LHCN-M2 (cell line): ENCODE measurements at places on chromosomes 11 and 22. TPM values are rescaled to one million over a fixed set of nuclear protein-coding genes. Genes with fewer than 3 reads are reported as not detected.
A peak's percentile ranks its signal among the peaks of the same experiment; 100 is the strongest.

DNA sequence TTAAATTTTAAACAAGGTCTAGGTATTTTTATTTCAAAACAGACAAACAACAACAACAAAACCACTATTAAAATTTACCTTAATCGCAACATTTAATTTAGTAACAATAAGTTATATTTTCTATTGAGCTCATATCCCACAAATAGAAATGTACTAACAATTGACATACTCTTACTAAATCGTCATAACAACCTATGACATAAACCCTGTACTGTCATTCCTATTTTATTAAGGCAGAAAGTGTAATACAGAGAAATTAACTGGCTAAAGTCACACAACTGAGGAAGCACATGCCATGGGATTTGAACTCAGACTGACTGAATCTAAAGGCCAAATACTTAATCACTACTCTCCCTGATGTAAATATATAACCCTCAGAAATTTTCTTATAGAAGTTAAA, 3.0 kb downstream of the KIF18A start:
- no peak for DNase-seq

DNA sequence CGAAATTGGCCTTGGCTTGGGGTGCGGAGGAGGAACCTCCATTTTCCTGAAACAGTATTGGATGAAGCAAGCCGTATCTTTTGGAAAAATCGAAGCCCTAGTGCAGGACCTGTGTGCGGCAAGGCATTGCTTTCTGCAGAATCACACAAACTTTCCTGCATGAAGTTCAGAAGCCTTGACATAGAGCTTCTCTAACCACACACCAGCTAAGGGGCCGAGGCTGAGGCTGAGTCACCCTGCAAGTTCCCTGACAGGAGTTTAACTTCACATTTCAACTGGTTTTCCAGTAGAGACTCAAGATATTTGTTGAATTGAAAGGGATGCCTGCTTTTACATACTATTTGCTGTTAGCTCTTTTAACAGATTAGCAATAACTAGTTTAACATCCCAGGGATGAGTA, 67.8 kb downstream of the TCF20 start:
- peak; percentile 40 for DNase-seq

DNA sequence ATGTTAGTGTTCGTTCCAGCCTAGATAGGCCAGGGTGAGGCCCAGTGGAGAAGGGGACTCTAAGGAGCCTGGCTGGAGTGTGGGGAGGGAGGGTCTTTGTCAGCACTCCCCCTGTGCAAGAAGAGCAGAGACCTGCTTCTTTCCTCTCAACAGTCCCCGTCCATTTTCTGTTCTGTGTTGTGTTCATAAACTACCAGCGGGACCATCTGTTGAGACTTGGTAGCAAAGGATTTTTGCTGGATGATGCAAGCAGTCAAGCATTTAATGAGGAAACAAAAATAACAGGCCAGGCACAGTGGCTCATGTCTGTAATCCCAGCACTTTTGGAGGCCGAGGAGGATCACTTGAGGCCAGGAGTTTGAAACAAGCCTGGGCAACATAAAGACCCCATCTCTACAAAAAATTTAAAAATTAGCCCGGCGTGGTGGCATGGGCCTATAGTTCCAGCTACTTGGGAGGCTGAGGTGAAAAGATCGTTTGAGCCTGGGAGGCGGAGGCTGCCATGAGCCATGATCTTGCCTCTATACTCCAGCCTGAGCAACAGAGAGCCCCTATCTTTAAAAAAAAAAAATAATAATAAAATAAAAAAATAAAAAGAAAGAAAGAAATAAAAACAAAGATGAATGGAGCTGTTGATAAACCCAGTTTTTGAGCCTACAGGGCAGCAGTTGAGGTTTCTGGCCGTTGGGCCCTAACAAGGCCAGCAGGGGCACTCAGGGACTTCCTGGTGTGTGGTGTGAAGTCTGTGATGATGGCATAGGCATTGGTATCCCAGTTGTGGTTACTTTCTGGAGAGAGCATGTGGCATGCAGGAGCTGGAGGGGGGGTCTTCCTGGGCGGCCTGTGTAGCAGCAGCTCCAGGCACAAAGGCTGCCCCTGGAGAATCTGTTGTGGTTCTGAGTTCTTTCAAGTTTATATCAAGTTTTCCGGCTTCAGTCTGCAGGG, 1.7 kb upstream of the TXNRD2 start:
- peak; percentile 94 for DNase-seq

- no peak for DNase-seq
Observed at GRCh38 chr11:36142439-36142838, 146.8 kb downstream of the COMMD9 start.

DNA sequence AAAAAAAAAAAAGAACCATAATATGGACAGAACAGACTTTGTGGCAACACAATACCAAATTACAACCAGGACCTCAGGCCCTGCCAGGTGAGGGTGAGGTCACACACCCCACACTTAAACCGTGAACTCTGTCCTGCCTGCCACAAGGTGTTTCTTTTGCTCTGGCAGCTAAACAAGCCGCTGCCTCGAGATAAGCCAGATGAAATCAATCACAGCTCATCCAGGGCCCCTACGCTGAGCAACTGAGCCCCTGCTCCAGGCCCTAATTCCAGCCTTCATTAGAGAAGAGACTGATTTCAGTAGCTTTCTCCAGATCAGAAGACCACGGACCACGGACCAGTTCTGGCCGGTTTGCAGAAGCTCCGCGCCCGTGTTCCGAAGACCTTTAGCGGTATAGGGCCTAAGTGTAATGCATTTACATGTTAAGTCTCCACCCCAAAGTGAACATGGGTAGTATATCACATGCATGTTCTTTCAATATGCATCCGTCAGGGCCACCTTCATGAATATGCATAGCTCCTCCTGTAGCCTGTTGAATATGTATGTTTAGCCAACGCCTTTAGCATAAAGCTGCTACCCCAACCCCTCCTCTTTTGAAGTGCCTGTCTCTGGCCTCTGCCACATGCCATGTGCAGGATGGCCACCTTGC, 14.8 kb upstream of the RAC2 start:
- DNase-seq: no peak

- peak; percentile 13 for DNase-seq
Observed at GRCh38 chr11:28632338-28632737, 524.1 kb downstream of the METTL15 start.

DNA sequence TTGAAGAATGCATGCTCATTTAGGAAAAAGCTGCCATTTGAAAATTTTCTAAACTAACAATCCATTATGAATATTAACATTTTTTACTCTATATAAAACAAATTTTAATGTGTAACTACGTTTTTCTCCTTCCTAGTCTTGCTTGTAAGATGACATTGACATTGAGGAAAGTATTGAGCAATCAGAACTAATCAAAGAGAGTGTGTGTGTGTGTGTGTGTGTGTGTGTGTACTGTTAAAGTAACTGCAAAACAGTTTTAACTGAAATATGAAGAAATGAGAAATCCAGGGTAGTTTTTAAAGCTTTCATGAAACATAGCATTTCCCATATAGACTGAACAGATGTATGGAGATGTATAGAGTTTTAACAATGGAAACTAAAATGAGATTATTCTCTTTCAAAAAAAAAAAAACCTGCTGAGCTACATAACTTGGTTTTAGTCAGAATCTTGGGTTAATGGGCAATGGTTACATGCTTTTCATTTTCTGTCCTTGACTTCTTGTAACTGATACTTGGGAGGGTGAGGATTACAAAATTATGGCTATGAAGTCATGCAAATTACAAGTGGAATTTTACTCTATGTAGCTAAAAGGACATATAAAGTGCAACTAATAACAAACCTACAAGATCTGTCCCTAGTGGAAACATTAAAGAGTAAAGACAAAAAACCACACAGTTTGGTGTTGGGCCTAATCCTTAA, 2.0 kb downstream of the PDGFD start:
- peak; percentile 4 for DNase-seq

DNA sequence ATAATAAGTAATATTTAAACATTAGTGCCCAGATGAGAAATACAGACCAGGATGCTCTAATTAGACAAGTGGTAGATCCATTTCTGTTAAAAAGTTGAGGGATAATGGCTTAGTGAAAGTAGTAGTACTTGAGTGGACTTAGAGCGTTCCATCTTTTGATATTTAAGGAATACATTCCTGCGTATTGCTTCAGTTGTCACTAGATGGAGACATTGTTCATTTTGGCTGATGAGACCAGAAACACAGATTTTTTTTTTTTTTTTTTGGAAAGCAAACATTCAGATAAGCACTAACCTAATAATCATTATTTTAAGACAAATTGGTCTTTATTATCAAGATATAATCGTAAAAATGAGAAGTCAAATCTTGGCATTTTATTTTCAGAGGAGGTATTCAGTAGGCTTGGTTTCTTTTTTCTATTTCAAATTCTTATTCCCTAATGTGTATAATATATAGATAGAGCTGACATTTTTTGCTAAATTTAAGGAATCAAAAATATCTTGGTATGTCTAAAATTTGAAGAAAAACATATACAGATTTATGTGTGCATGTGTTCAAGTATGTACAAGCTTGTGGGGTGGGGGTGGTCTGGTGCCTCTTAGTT, 92.9 kb downstream of the DYNC2H1 start:
- DNase-seq: peak; percentile 36

GRCh38 chr22:49025791-49026493, 801.7 kb downstream of the BRD1 start:
- DNase-seq: no peak

DNA sequence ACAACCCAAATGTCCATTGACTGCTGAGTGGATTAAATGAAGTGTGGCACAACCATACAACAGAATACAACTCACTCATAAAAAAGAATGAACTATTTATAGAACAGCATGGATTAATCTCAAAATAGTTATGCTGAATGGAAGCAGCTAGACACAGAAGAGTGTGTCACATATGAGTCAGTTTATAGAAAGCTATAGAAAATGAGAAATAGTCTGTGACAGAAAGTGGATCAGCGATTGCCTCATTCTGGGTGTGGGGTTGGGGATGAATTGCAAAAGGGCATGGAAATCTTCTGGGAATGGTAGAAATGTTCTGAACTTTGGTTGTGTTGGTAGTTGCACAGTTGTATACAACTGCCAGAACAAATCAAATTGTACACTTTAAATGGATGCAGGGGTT, 37.4 kb downstream of the PRR5L start:
- no peak for DNase-seq

DNA sequence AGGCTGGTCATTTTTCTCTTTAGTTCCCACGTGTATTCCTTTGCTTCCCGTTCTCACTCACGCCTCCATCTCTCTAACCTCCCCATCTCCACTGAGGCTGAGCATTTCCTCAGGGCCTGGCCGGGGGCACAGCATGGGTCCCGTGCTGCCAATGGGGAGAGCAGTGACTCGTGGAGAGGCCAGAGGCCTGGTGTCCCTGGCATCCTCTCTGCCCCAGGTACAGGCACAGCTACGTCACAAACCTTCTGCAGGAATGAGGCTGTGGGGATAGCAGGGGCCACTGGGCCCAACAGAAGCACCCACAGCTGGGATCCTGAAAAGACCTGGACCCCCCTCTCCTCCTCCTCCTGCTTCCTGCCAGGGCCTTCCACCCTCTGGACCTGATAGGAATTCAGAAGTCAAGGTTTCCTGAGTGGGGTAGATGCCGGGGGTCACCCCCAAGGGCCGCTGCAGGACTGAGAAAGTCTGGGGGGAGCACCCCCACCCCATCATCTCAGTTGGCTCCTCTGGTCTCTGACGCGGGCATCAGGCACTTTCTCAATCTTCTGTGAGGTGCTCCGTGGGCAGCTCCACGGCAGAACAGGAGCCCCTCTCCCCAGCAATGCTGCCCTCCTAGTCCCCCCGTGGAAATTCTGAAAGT, 11.8 kb downstream of the PNPLA5 start:
- no peak for DNase-seq

DNA sequence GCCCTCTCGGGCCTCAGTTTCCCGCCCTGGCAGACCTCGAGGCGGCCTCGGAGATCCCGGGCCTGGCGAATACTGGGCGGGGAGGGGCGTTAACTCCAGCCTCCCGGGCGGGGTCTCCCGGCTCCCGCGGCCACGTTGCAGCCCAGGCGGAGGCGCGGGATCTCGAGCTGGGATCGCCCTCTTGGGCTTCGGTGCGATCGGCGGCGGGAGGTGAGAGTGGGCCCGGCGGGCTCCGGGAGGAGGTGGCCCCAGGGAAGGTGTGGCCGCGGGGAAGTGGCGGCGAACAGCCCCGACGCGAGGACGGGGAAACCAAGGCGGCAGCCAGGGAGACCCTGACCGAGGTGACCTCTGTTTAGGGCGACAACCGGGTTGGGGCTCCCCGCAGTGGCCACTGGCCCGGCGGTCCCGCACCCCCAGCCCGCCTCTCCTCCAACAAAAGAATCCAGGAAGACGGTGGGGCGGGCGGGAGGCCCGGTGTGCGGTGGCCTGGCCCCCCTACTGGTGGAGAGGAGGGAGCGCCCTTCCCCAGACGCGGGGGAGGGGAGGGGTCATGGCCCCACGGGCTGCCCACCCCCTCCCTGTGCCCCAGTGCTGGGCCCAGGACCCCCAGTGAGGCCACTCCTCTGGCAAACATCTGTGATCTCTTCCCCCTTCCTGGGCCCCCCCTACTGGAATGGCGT, at the start of gene PHETA2:
TSS of gene PHETA2 (plus strand) at position 117 of the 680 bp plus-strand sequence. CDS start 3,046 bp downstream, outside the sequence.
- DNase-seq: peak; percentile 36

- no peak for DNase-seq
Observed at GRCh38 chr11:103453126-103453525, 343.9 kb downstream of the DYNC2H1 start.

DNA sequence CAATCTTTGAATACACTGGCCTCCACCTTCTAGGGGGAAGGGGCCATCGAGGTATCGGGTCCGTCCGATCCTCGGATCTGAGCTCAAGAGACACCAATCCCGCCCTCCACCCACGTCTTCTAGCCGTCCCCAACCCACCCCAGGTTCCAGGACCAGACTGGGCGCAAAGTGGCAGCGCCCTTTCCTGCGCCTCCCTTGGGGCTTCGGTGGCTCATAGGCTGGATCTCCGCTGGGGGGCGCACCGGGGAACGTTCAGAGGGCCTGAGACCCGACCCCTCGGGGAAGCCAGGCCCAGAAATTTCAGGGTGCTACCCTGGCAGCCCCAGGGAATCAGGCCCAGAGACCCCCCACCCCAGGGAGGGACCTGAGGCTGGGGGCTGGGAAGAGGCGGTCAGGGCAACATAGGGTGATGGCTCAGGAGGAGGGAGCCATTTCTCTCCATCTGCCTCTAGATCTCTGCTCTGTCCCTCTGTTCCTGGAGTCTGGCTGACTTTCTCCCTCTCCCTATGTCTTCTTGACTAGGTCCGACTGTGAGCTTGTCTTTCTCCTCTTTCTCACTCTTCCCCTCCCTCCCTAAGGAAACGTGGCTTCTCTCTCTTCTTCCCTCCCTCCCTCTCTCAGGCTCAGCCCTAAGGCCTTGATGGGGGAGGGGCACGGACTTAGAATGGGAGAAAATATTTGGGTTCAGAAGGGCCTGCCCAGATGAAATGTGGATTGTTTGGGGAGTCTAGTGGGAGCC, 1.1 kb downstream of the CREB3L1 start:
- peak; percentile 65 for DNase-seq

DNA sequence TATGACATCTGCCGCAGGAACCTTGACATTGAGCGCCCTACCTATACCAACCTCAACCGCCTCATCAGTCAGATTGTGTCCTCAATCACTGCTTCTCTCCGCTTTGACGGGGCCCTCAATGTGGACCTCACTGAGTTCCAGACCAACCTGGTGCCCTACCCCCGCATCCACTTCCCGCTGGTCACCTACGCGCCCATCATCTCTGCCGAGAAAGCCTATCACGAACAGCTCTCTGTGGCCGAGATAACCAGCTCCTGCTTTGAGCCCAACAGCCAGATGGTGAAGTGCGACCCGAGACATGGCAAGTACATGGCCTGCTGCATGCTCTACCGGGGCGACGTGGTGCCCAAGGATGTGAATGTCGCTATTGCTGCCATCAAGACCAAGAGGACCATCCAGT, 16.0 kb downstream of the TUBA8 start:
- no peak for DNase-seq

The SLC25A18 gene
- total RNA-seq: not detected in 2 replicates

The SNX32 gene
- 0.45 and 0.69 TPM in 2 replicates for total RNA-seq

The LMO2 gene
- total RNA-seq: 0.83 and 3.4 TPM in 2 replicates

The OR52R1 gene
- total RNA-seq: not detected in 2 replicates

The UPK2 gene
- not detected in 2 replicates for total RNA-seq

The TRPM5 gene
- not detected in 2 replicates for total RNA-seq
